ENCODE measurements at places on chromosomes 11 and 22.

DNA sequence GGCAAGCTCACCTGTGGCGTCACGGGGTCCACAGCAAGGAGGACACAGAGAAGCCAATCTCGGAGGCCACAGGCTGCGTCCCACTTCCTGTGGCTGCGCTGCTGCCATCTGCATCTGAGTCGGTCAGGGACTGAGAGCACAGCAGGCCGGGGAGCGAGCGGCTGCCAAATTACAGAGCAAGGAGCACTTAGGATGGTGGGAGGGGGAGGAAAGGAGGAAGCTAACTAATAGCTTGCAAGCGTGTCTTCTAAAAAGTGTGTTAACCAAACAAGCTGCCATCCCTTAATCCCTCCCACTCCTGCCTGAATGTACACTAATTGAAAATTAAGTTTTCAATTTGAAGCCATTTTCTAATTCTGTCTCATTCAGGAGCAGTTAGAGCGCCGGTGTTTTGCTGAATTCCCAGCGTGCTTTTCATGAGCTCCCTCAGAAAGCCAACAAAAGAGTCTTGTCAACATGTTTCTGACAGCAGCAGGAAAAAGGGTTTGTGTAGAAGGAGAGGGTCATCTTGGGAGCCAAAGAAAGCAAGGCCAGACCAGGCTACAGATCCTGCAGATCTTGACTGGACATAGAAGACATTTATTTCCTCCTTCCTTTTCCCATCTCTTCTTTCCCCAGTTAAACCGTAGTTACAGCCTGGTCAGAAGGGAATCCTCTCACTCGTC, 42.4 kb upstream of the API5 start:
- no peak for DNase-seq

DNA sequence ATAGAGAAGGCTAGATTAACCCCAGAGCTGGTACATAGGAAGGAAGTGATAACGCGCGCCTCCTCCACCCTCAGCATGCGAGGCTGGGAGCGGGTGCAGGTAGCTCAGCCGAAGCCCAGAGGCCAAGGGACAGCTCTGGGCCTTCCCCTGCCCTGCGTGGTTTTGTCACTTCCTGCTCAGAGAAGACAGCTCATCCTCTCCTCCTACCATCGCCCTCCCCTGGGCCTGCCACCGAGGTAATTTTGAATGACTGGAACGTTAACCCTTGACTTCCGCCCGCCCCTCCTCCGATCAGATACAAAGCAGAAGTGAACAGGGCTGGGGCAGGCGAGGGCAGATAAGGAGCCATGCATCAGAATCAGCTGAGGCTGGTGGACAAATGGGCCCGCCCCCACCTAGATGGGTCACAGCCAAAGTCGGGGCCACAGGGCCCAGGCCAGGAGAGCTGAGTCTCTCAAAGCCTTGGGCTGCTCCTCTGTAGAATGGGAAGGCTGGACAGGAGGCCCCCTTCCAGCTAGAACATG, 1.6 kb downstream of the RAC2 start:
- DNase-seq: peak; percentile 35

- DNase-seq: no peak
These were observed 21.8 kb upstream of the SMIM35 start for GRCh38 chr11:118108513-118108912.

DNA sequence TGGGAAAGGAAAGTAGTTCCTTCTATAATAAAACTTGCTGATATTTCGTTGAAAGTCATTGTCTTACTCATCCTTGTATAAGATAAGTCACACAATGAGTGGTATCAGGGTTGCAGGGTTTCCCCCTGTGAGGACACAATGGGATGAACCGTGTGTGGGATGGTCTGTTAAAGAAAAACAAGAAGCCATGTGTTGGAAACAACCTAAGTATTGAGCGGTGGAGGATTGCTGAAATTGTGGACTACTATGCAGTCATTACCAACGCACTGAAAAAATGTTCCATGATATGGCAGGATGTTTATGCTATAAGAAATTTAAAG, 28.6 kb downstream of the PTPRJ start:
- no peak for DNase-seq

DNA sequence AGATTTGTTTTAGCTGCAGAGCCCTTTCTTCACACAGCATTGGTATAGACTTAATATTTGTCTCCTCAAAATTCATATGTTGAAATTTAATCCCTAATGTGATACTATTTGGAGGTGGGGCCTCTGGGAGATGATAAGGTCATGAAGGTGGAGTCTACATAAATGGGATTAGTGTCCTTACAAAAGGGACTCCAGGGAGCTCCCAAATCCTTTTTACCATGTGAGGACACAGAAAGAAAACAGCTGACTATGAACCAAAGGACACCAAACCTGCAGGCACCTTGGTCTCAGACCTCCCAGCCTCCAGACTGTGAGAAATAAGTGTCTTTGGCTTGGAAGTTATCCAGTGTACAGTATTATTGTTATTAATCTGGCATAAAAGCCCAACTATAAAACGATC, 10.2 kb downstream of the SLC35F2 start:
- DNase-seq: no peak

DNA sequence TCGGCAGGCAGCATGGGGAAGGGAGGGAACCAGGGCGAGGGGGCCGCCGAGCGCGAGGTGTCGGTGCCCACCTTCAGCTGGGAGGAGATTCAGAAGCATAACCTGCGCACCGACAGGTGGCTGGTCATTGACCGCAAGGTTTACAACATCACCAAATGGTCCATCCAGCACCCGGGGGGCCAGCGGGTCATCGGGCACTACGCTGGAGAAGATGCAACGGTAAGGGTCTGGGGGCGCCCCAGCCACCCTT, 204 bp downstream of the FADS2 start:
- no peak for DNase-seq

DNA sequence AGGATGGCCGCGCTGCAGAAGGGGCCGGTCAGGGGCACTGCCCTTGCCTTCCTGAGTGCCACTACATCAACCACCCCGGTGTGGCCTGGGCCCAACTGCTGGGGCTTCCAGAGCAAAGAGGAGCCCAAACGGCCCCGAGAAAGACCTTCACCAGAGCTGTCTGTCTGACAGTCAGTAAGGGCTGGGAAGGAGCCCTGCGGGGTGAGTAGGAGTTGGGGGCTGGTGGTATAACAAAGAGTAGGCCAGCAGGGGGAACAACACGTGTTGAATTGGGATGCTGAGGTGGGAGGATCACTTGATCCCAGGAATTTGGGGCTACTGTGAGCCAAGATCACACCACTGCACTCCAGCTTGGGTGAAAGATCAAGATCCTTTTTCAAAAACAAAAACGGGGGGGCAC, 3.9 kb downstream of the GSTT4 start:
- DNase-seq: no peak

DNA sequence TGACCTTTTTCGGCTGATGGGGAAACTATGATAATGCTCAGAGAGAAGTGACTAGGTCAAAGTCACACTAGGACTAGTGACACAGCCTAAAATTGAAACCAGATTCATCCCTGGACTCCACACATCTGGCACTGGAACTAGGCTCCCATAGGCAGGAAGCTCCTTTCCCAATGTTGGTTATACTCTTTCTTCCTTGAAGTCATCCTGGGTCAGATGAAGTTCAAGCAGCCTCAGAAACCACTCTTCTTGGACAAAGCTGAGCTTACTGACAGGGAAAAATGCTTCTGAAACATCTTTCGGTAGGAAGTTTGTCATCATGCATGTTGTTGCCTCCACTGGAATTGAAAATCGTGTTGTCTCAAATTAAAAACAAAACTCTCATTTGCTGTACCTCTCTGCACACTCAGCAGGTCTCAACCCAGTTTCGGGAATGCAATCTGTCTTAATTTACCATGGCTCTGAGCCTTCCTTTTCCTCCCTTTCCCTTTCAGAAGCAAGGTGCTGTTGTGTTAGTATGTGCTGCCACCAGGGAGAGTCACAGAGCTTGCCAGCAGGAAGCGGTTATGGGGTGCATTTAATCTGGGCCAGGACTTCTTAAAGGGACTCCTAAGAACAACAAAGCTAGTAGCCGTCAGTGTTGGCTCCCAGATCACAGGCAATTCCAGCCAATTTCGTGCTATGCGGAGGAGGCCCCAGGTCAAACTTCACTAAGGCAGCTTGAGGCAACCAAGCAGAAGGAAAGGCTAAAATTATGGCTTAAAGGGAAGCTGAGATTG, 384.8 kb downstream of the TENM4 start:
- DNase-seq: peak; percentile 93

- no peak for DNase-seq
These were observed 16.7 kb upstream of the PRSS23 start for GRCh38 chr11:86783661-86784060.

- DNase-seq: no peak
These were observed at the start of gene RASGRP2 for GRCh38 chr11:64743591-64744543. TSS of gene RASGRP2 (minus strand) at chr11:64744142. CDS start at chr11:64742866, 1,276 bp downstream.

DNA sequence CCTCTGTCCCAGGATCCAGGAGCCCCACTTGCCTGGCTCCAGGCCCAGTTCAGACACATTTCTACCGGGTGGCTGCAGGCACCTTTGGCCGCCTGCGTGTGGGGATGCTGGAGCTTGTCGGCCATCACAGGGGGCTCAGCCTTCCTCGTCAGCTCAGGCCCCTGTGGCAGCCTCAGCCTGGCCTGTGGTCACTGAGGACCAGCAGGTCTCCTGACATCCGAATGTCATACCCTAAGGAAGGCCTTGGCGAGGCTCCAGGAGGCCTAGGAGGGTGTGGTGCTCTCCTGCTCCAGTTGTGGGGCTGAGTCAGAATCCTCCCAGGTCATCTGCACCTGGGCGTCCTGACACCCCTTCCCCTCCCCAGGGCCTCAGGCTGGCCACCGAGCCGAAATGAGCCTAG, 14.9 kb upstream of the SOX10 start:
- DNase-seq: no peak

GRCh38 chr11:31254415-31254814, 115.1 kb downstream of the DCDC1 start:
- DNase-seq: no peak

- peak; percentile 29 for DNase-seq
These were observed 37.8 kb downstream of the PAMR1 start for GRCh38 chr11:35487532-35488078.

DNA sequence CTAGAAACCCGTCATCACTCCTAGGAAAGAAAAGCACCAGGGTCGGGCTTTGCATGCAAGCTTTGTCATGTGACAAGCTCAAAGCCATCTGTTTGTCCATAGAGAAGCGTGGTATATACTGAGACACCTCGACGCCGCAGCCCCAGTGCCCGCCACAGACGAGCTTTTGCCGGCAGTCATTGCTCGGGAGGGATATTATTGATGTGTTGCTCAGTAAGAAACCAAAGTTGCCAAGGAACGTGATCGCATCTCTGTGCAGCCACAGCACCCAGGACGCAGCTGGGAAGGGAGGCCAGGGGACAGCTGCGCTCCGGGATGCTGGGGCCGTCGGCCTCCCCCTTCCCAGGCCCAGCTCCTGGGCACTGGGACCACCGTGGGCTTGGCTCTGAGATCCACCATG, 89.5 kb upstream of the KCNQ1OT1 start:
- DNase-seq: no peak

DNA sequence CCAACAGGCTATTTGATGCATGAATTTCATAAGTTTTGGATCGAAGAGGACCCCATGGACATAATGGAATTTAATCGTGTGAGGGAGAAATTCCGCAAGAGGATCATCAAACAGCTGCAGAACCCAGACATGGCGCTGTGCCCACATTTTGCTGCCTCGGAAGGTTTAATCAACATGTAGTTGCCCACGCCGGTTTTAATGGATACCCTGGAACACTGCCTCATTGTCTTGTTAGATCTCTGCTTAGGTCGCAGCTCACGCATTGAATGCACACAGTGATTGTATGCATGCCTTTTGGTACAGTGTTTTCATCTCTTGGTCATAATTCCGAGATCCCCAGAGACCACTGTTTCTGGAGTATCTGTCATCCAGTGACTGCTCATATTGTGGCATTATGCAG, 46.8 kb downstream of the SLN start:
- DNase-seq: no peak

DNA sequence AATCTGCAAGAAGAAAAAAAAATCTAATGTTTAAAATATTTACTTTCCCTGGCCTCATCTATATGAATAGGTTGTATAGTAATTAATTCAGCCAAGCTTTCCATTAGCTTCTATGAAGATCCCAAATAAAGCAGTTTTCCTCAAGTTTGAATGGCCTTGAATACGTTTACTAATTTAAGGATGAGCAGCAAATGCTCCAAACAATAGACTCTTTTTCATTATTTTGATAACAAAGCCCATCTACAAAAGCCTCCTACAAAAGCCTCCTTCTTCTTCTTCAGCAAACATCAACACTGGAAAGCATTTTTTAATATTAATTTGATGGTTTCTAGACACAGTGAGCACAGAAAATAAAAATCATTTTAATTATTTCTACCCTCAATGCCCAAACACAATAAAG, 1130.3 kb upstream of the CNTN5 start:
- no peak for DNase-seq

GRCh38 chr11:1000357-1001278, 35.9 kb downstream of the MUC6 start:
- DNase-seq: no peak

DNA sequence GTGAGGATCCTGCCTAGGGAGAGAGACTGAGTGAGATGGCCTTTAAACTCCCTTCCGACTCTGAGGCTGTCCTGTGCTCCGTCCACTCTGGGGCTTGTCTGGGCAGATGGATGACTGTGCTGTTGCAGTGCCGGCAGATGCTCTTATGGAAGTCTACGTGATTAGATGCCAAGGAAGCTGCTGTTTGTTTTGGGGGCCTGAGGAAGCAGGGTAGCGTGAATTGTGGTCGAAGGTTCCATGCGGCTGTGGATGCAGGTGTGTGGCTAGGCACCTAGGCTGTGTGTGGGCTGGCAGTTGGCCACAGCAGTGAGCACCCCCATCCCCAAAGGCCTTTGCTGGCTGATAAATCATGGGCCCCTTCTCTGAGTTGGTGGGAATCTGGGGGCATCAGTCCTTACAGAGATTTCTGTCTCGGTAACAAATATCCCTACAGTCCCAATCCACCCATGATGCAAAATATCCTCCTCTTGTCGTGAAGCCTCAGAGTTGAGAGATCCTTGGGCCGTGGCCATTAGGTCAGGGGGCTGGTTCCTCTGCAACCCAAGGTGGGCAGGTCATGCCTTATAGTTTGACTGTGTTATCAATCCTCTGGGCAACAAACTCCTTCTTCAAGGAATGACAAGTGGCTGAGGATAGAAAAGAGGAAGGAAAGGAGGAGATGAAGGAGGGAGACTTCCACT, 31.2 kb downstream of the AMPD3 start:
- DNase-seq: no peak

GRCh38 chr11:14420223-14420622, 61.2 kb upstream of the RRAS2 start:
- no peak for DNase-seq

GRCh38 chr11:99791354-99791753, 770.6 kb downstream of the CNTN5 start:
- DNase-seq: no peak

DNA sequence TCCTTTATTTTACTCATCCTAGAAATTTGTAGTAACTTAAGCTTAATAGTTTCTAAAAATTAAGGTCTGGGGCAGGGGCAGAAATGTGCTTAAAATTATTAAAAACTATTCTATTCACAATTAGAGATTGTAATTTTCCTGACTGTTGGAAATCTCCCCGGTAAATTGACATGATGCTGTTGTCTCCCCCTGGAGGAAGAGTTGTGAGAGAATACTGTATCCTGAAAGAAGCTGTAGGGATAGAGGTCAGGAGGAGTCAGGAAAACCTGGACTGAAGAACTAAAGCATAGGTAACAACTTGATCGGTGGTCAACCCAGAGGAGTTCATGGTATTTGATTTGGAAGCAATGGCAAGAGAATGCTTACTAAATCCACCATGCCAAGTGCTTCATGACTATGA, 16.2 kb upstream of the ESAM start:
- DNase-seq: no peak
